NCI-H1417 (cell line): ENCODE measurements at places on chromosomes 3 and 15.

- DNase-seq = no peak
These were observed 281.4 kb downstream of the BCHE start for GRCh38 chr3:165555785-165556184.

DNA sequence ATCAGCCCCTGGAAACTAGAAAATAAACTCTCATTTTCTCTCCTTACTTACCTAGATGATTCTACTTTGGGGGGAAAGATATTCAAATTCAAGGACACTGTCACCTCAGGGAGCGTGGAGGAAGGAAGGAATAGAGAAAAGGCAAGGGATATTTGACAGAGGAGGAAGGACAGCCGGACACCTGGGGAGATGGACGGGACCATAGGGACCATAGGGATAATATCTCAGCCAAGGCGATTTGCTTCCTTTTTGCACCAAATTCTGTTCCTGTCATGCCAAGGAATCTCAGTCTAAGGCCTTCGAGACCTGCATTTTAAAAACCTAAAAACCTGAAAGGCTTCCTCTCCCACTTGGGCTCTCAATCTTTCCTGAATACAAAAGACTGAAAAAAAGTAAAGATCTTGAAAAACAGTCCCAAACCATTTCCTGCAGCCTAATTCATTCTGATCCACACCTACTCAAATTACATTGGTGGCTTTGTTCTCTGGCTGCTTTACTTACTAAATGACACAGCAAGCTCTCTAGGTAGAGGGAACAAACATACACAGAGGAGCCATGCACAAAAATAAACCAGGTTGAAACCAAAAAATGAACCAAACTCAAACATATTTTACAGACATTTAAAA, 73.9 kb upstream of the SLC24A5 start:
- peak; percentile 31 for DNase-seq

DNA sequence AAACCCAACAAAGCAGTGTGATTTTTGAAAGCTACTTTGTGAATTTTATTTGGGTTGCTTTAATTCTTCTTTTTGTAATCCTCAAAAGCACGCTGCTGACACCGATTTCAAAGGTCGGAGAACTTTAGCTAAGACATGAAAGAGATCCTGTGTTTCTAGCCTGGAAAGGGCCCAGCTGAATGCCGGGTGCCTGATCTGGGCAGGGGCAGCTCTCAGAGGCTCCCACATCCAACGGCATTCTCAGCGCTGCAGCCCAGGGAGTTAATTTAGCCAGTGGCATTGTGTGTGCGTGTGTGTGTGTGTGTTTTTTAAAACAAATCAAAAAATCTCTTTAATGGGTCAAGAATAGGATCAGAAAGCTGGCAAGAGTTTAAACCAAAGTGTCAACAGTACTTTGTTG, 6.6 kb downstream of the RBP1 start:
- peak; percentile 53 for DNase-seq

DNA sequence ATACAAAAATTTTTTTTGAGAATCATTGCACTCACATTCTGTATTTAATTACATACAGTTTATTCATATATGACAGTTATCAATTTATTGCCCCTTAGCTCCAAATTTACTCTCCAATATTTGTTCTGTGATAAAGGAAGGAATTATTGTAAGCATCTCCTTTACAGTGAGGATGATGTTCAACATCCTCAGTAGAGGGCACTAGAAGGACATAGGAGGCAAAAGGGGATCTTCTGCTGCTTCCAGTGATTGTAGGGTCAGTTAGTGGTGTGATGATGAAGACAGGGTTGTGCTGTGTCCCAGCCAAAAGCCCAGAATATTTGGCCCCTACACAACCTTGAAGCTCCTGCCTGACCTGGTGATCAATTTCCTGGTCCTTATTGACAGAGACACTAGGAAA, 89.9 kb upstream of the DCBLD2 start:
- no peak for DNase-seq

DNA sequence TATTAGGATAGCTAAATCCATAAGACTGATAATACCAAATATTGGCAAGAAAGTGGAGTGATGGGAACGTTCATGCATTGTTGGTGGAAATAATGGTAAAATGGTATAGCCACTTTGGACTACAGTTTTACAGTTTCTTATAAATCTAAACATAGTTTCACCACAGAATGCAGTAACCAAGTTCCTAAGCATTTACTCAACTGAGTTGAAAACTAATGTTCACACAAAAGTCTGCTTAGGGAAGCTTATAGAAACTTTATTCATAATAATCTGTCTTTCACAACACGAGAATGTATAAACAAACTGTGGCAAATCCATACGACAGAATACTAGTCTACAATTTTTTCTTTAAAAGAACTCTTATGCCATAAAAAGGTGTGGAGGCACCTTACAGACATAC, 969.3 kb downstream of the FHIT start:
- no peak for DNase-seq

DNA sequence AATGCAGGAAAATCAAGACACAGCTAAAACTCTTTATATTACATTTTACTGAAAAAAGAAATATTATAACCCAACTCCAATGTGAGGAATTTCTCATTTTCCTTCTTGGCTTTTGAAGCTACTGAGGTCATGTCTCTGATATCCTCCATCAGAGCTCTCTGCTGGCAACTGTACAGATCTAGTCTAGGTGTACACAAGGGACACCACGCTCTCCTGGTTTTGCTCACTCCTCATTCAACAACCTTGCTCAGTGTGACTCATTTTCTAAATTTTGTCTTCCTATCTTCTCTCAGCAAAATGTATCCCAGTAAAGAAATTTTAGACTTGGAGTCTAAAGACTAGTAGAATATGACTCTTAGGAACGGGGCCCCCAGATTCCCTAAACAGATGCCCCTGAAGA, 144.3 kb downstream of the KCNMB2 start:
- DNase-seq = no peak

- no peak for DNase-seq
These were observed 12.2 kb downstream of the ZIC1 start for GRCh38 chr3:147421184-147421912.

GRCh38 chr3:104717828-104718196, 648.9 kb upstream of the ALCAM start:
- no peak for DNase-seq

GRCh38 chr15:77575203-77575934, 57.3 kb downstream of the LINGO1 start:
- peak; percentile 83 for DNase-seq

- DNase-seq = no peak
These were observed 168.2 kb downstream of the PEAK1 start for GRCh38 chr15:77251662-77252061.

- DNase-seq = no peak
These were observed 253.4 kb upstream of the MDFIC2 start for GRCh38 chr3:70565861-70566260.

GRCh38 chr15:60648928-60649679, 170.2 kb upstream of the ICE2 start:
- DNase-seq = no peak

DNA sequence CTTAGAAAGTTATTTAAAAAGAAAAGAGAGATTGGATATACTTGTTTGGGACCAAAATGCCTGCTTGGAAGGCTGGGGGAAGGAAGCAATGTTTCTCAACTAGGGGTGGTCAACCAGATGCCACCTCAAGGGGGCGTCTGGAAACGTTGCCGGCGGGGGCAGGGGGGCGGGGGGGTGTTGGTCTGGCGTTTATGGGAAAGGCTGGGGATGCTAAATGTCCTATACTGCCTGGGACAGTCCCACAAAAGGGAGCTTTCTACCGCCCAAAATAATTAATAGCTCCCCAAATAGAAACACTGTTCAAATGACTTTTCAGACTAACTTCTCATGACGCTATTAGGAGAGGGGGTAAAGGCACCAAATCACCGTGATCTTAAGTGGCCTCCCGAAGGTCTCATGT, 2.2 kb downstream of the POLG start:
- DNase-seq = peak; percentile 28

DNA sequence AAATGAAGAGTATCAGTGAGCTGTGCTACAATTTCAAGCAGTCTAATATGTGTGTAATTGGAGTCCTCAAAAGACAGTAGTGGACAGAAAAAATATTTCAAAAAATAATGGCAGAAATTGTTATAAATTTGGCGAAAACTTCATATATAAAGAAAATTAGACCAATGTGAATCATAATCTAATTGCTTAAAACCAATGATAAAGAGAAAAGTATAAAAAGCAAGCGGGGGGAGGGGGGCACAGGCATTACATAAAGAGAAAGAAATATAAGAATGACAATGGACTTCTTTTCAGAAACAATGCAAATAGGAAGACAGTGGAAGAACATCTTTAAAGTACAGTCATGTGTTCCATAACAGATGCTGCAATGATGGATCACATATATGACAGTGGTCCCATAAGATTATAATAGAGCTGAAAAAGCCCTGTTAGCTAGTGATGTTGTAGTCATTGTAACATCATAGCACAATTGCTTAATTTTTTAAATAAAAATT, 7.9 kb upstream of the PXYLP1 start:
- no peak for DNase-seq

DNA sequence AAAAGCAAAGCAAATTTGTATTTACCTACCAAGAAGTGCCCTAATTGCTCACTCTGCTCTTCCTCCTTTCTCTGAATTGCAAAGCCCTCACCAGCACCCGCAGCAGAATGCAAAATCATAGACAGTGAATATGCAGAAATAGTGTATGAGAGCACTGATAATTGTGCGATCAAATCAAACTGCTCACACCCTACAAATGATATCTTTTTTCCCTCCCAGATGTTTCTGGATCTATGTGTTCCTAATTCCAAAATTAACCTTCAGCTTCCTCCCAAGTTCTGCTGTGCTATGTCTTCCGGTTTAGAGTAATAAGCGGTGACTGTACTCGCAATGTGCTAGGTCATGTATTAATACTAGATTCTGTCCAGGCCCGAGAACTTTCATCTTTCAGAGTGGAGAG, 3.4 kb downstream of the GHSR start:
- no peak for DNase-seq

- DNase-seq = no peak
These were observed 102.8 kb downstream of the GABRB3 start for GRCh38 chr15:26670116-26670515.

DNA sequence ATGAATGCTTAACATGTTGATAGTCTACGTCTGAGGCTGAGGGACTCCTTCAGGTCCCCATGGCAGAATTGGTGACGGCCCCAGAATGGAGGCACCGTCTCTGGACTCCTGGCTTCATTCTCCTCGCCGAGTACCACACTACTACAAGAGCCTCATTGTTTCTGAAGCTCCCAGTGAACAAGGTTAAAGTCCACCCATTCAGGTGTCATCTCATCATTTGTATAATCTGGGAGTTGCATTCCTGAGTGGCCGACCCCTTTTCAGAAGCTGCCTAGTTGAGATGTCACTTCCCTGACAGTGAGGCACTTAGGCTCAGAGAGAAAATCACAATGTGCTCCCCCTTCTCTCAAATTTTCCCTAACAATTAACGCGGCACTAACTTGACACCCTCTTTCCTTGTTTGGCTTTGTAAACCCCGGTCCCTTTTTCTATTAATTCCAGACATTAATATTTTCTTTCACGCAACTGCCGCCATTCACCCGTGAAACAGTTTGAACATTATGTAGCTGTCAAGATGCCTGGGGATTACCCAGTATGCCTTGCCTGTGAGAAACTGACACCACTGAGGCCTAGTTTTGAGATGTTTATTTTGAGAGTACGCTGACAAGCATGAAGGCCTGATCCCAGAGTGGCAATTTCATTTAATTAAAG, 105.6 kb downstream of the MCTP2 start:
- DNase-seq = no peak

DNA sequence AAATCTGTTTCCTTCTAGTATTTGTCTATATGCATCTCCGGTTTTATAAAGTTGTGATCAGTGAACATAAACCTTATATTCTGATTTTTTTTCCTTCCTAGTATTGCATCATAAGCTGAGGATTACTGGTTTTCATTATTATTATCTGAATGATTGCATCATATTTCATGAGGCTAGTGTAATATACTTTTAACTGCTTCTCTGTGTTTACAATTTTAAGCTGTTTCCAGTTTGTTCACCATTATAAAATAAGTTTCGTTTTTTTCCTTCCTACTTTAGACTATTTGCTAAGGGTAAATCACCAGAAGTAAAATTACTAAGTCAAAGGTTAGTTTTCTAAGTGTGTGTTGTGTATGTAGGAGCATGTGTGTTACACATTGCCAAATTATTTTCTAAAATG, 20.2 kb downstream of the SEMA6D start:
- DNase-seq = no peak

- DNase-seq = peak; percentile 67
These were observed 269.2 kb downstream of the SQOR start for GRCh38 chr15:45904019-45904418.

- no peak for DNase-seq
These were observed 142.8 kb upstream of the ATP2B2 start for GRCh38 chr3:10648181-10648580.

DNA sequence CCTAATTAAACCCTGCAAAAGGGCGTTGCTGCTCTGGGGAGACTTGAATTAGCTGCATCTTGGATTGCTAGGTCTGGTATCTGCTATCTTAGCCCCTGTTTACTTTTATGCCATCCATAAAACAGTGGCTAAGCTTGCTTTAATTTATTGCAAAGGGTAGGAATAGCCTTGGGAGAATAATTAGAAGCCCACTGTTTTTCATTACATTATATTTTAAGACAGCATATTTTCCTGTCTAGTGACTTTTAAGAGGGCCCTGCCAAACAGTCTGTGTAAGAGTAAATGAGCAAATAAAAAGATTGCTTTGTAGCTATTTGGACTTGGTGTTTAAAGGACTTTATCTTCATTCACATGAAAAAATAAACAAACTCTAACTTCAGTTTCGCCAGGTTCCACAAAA, 17.4 kb upstream of the SUSD5 start:
- no peak for DNase-seq

GRCh38 chr3:47813551-47814177, 10.7 kb downstream of the DHX30 start:
- no peak for DNase-seq

DNA sequence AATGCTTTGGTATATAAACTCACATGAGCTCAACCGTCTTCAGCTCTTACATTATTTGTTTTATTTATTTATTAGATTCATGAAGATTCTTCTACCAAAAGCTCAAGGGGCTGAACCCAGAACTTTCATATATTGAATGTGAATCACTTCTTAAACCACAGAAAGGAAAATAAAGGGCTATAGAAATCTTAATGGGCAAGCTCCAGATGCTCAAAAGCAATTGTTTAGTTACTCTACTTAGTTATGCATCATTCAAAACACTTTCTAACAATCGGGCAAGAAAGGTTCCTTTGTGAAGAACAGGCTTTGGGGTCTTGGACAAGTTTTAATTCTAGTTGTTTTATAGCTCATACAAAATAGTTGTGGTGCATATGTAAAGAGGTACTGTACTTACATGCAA, 380.2 kb downstream of the TIGIT start:
- DNase-seq = no peak

DNA sequence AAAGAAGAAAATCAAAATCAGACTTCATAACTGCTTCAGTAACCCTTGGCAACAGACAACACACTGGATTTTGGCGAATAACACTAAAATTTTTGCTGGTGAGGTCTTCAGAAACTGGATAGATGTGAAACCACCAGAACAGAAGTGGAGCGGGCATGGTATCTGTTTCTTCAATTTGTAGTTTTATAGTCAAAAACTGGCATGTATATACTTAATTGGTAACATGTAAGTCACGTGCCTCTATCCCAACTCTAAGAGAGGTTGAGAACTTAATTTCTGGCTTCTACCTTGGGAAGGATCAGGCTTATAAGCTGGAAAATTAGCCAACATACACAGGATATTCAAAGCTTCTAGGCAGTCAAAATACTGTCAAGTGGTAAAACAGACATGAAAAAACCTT, 172.6 kb upstream of the CHL1 start:
- no peak for DNase-seq

- no peak for DNase-seq
These were observed 37.4 kb downstream of the TLNRD1 start for GRCh38 chr15:81037952-81038743.
